ENCODE measurements at places on chromosomes 3 and 15.

DNA sequence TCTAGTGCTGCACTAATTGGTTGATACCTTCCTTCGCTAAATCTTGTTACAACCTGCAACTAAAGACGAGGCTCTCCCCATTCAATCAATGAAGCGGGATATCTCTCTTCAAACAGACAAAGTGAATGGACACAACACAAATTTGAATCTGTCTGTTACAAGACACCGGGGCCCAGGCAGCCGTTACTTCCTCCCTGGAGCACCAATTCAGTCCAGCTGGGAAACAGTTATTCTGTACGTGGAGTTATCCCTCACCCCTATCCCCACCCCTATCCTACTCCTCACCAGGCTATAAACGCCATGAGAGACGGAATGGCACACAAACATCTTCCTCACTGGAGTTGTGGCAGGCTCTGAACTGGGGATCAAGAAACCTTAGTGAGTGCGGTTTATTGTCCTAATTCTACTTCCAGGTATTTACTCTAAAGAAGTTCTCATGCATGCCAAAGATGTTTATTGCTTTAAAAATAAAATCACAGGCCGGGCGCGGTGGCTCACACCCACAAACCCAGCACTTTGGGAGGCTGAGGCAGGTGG lies 181.8 kb downstream of the FOXP1 start:
- no peak for DNase-seq

DNA sequence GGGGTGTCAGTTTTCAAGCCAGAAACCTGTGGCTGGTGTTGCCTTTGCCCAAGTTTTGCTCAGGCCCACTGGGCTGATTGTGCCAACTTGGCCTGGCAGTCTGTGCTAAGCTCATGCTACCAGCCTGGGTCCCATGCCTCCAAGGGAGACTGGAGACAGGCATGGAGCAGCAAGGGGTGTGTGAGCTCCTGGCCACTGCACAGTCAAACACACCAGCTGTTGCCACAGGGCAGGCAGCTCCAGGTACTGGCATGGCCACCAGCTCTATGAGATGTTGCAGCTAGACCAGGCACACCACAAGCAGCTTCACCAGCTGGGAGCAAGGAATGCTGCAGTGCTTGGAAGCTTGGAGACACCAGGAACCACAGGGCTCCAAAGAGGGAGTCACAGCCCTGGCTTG lies 638.8 kb downstream of the PLOD2 start:
- no peak for DNase-seq

GRCh38 chr3:33403756-33404155 lies 36.4 kb downstream of the UBP1 start:
- no peak for DNase-seq

DNA sequence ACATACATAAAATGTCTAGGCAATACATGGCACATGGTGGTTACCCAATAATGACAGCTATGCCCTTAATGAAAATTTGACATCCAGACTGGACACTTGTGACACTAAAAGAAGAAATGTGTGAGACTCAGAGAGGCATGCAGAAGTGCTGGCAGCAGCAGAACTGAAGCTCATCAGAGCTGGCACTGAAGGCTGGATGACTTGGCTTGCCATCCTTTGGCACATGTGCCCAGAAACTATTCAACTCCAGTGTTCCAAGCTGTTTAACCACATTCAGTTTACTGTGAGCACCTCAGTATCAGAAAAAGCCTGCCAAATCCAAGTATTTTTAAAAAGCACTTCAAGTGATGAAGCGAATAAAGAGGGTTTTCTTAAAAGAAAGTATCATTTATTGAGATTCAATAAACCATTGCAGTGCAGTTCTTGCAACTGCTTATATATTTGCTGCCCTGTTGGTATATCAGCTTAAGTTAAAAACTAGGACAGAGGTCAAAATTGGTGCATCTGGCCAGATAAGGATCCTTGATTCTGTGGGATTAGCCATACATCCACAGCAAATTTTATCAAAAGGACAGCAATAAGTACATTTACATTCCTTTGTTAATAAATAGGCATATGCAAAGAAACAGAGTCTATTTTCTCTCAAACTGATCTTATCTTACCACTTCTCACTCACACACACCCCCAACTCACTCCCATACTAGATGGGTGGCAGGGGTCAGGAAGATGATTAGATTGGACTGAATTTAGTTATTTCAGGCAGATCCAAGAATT lies 15.8 kb downstream of the IGSF11 start:
- DNase-seq: no peak

- DNase-seq: peak; percentile 1
These were observed 595.8 kb downstream of the NLGN1 start for GRCh38 chr3:173993299-173993698.

- DNase-seq: no peak
These were observed 19.1 kb upstream of the VILL start for GRCh38 chr3:37971467-37971866.

DNA sequence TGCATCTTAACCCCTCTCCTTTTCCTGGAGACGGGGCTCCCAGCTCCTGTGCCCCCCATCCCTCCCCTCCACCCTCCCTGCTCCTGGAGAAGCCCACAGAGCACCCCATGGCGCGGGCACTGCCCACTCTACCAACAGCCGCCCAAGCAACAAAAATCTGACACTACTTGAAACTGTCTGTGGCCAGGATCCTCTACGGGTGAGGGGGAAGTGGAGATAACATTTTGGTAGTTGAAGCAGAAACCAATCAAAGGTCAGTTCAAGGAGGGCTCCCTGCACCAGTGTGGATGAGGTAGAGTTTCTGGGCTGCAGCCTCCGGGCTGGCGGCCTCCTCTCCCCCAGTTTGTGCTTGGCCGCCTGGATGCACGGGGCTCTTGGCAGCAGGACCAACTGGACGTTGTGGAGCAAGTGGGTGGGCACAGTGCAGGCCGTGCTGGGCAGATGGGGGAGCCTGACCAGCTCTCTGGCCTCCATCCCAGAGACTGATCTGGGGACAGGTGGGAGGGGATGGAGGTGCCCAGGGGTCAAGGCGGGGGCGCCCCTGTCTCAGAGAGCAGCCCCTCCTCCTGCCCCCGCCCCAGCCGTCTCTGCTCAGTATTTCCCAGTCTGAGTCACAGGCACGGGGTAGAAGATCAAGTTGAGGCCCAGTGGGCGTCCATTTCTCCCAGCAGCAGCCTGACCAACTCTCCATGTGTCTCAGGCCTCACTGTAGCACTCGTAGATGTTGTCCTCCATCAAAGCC lies 12.8 kb downstream of the H1-8 start:
- no peak for DNase-seq

DNA sequence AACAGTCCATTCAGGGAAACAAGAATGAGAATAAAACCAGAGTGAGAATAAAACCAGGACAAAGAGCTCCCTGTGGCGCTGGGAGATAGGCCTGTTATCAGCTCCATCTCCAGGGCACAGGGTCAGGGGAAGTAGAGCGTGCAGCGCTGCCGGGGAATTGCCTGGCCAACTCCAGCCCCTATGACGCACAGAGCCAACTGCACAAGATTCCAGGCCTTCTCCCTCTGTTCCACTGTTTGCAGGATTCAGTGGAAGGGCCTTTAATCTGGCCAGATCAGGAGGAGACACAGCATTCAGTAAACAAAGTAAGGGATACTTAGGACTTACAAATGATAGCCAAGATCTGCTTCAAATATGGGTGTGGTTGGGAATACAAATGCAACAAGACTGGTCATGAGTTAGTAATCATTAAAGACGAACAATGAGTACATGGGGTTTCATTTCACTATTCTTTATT lies 49.4 kb downstream of the ITGB5 start:
- DNase-seq: peak; percentile 14

GRCh38 chr3:79016587-79017376 lies 751.0 kb downstream of the ROBO1 start:
- no peak for DNase-seq

DNA sequence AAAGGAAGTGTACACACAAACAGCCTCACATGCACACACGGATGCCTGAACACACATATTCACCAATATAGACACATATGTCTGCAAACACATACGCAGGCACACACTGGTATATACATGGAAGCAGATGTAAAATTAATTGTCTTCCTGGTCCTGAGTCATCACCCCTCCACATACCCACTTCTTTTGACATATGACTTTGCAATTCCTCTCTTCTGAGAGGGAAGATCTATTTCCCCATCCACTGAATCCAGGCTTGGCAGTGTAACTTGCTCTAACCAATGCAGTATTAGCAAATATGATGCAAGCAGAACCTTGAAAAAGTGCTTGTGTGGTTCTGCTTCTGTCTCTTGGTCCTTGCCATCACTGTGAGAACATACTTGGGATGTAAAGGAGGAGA lies 76.8 kb upstream of the HRH1 start:
- no peak for DNase-seq
